ENCODE measurements at places on chromosomes 12 and 14. TPM values are rescaled to one million over a fixed set of nuclear protein-coding genes. Genes with fewer than 3 reads are reported as not detected.

GRCh38 chr14:20329355-20329754, 3.7 kb downstream of the CCNB1IP1 start:
- no peak for DNase-seq

DNA sequence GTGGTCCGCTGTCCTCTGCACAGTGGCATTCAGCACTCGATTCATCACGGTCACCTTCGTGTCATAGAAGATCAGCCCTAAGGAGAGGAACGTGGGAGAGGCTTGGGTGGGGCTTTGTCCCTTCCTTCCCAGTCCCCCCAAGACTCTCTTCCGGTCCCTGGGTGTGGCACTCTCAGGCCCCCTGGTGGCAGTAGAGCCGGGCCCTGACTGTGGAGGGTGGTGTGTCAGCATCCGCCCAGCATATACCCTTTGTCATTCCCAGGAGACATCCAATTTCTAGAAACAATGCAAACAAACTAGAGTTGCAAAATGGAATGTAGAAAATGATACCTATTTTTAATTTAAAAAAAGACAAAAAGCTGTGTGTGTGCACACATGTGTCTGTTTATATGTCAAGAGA, 45.0 kb downstream of the TRAFD1 start:
- DNase-seq = no peak

- DNase-seq = no peak
Measured at GRCh38 chr12:10409392-10409791, at the start of gene KLRC4. Gene KLRC4, minus strand, starts transcription at chr12:10409757. Its CDS starts 182 bp downstream, at chr12:10409575.

DNA sequence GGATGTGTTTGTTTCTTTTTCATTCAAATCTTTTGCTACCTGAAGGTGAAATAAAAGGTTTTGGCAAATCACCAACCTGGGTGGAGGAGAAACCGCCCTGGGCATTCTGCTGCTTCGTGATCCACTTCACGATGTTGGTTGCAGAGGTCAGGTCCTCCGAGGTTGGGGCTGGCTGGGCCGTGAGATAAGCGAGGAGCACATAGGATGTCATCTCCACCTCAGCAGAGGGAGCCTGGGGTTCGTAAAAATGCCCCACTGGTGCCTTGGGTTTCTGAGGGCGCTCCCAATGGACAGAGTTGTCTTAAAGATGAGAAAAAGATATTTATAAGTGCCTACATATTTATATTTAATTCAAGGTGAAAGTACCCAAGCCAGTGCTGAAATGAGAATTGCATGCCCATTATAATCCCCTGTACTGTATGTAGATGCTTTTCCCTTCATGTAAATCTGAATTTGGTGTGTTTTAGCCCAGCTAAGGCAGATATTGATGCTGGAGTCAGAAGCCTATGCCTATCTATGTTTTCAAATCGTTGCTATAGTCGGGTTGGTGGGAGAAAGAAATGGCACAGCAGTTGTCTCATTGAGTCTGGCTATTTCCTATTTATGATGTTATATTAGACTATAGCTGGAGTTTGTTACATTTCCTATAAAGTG, 41.1 kb downstream of the A2M start:
- no peak for DNase-seq

- DNase-seq = no peak
Measured at GRCh38 chr12:108822497-108823205, 34.7 kb downstream of the SSH1 start.

- DNase-seq = no peak
Measured at GRCh38 chr14:92362781-92363235, 39.8 kb downstream of the SLC24A4 start.

GRCh38 chr12:69024413-69024812, 91.4 kb upstream of the CPM start:
- DNase-seq = no peak

The CLEC9A gene
- total RNA-seq = not detected
